ENCODE measurements at places on chromosomes 11 and 22.

- no peak for DNase-seq
Observed at GRCh38 chr11:10641177-10641911, 52.2 kb downstream of the IRAG1 start.

DNA sequence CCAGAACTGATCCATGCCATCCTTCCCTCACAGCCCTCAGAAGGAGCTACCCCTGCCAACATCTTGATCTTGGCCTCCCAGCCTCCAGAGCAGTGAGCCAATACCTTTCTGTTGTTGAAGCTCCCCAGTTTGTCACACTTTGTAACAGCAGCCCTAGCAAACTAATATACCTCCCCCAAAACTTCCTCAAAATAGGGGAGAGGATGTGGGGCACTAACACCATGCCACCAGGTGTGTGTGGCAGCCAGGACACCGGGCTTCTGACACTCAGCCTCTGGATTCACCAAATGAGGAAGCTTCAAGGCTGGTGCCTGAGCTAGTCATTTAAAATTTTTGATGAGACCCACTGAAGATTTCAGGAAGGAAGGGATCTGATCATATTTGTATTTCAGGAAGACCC lies 84.9 kb downstream of the CSNK2A3 start:
- DNase-seq = no peak

DNA sequence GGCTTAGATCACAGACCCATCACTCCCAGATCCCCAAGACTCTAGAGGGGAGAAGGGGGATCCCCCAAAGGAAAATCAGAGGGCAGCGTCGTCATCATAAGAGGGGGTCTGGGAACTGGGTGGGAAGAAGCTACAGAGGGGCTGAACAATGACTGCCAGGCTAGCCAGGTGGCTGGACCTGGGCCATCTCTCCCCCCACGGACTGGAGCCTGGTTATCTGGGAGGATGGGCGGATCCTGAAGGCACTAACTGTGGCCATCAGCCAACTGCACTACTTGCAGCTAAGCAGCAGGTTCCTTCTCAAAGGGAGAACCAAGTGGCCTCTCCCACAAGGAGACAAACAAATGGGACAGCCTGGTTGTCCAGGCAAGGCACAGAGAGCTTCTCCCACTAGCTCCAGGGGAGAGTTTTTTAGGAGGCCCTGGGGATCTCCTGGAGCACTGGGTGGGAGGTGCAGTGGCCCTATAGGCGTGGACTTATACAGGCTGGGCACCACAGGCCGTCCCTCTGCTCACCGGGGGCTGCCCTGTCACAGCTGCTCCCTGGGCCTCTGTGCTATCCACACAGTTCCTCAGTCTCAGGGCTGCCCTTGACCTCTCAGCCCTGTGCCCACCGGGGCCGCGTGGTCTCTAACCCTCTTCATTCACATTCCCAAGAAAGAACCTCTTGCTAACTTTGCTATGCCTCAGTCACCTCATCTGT lies 15.4 kb downstream of the P2RY6 start:
- no peak for DNase-seq

DNA sequence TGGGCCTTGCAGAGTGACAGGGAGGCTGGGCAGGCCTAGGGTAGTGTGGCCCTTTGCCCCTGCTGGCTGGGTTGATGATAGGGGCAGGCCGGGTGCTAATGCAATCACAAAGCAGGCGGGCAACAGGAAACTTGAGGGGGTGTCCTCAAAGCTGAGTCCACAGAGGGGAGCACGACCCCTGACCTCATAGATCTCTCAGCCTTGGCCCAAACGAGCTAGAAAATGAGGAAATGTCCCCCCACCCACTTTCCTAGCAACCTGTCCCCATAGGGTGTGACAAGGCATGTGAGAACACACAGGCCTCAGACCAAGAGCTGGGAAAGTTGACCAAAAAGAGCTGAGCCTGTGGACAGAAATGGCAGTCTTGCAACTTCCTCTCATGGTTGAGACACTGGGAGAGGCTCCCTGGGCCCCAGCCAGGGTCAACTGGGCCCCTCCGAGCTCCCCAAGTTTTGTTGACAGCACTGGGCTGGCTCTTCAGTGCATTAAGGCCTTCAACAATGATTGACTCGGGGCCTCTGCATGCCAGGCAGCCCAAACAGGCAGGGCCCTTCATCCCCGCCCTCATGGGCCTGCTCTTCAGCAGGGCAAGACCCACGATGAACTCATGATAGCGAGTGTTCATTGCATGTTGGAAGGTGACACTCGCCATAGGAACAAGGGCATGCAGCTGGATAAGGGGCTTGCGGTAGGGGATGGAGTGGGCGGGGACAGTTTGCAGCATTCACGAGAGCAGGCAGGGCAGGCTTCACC lies 9.8 kb upstream of the SPI1 start:
- DNase-seq = no peak

GRCh38 chr11:2122222-2122906 lies 16.8 kb downstream of the IGF2 start:
- DNase-seq = peak; percentile 20

DNA sequence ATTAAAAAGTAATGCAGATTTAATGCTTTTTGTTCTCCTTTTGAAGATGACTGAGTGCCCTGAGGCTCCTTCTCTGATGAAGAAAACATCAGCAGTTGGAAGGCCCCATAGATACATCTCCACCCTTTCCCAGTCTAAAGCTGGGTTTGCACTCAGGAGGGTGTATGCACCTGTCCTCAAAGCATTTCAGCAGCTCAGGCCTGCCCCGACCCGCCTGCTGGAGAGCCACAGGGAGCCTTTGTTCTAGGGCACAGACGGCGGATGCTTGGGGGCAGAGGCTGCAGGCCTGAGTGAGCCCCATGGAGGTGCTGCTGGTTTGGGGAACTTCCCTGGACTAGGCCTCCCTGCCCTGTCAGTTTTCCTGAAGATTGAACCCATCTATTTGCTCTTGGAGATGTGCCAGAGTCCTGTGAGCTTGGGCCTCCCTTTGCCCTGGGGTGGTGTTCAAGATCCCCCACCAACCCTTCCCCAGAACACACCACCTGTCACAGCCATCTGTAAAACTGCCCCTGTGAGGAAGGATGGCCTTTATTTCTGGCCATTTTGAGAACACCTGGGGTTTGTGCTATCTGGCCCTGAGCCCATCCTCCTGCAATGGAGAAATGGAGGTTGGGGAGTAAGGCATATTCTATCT lies 160.0 kb downstream of the NAV2 start:
- DNase-seq = no peak

GRCh38 chr11:99979042-99979441 lies 708.0 kb upstream of the ARHGAP42 start:
- DNase-seq = no peak

- no peak for DNase-seq
Observed at GRCh38 chr11:83158357-83158786, 1.4 kb downstream of the PCF11 start.

- DNase-seq = no peak
Observed at GRCh38 chr11:113420808-113421207, 33.2 kb downstream of the ANKK1 start.

DNA sequence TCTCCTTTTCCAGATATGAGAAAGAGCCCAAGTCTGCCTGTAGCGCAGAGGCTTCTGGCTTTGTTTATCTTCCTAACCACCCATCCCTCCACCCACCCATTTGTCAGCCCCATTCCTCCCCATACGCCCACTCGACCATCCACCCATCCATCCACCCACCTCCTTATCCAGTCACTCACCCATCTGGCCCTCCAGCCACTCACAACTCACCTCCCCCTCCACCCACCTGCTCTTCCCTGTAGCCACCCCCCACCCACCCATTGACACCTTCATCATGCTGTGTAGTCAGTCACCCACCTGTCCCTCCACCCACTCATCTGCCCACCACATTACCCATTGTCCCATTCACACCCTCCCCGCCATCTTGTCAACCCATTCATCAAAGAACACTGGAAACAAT lies 5.5 kb downstream of the CST6 start:
- DNase-seq = no peak

- DNase-seq = no peak
Observed at GRCh38 chr11:79396674-79397073, 44.2 kb downstream of the TENM4 start.

DNA sequence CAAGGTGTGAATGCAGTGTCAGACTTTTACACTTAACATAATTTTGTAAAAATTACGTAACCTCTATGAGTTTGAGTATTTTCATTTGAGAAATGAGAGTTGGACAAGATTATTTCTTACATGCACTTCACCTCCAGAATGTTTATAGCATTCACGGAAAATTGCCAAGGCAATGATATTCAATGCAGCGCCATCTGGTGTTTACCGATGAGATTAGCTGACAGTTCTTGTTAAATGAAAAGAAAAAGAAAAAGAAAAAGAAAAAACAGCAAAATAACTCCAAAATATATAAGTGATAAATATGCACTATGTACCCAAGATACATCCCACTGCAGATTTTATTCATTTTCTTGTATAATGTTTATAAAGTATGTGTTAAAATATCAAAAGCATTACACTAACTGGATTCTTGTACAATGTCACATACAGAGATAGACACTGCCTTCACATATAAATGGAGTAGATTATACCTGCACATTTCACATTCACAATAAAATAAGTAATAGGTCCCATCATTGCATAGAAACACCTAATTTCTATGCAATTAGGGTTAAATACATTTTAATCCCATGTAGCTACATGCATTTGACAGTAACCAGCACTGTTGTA lies 976.3 kb upstream of the FAT3 start:
- DNase-seq = peak; percentile 17

GRCh38 chr11:117929142-117929915 lies at the start of gene TMPRSS13:
TMPRSS13 (minus strand) TSS chr11:117929402; CDS start chr11:117929307, 95 bp downstream.
- DNase-seq = no peak

DNA sequence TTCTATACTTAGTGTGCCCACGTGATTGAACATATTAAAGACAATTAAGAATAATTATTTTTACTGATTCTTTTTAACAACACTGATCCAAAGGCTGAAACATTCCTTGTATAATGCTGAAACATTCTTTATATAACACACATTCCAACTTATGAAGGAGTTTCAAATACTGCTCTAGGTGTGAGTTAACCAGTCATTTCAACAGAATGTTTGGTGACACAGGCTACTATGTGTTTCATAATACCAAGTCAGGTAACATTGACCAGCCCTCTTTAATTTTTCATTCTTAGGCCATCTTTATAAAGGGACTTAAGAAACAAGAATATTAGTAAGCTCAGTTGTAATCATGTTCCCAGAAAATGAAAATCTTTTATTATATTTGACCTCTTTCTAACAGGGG lies 136.6 kb downstream of the ELP4 start:
- DNase-seq = no peak

GRCh38 chr11:117877120-117877784 lies 794 bp upstream of the FXYD6 start:
- no peak for DNase-seq

GRCh38 chr11:10021563-10021962 lies 272.5 kb downstream of the SBF2 start:
- no peak for DNase-seq

DNA sequence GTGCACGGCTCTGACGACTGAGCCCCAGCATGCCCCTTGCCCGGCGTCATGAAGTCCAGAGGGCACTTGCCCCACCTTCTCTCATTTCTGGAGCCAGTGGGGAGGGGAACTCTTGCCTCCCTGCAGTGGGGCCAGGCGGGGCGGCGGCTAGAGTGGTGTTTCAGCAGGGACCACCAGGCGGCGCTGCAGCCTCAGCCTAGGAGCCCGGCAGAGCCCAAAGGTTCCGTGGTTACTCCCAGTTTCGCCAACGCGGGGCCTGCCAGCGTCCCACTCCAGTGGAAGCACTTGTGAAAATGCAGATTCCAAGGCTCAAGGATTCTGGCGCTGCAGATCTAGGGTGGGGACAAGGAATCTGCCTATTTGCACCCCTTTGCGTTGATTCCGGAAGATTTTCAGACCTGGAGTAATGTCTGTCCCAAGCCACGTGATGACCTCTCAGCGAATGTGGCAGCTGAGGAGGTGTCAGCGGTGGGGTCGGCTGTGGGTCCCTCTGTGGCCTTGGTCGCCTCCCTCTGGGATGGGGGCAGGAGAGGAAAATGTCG lies 55.7 kb downstream of the CD82 start:
- DNase-seq = peak; percentile 68

DNA sequence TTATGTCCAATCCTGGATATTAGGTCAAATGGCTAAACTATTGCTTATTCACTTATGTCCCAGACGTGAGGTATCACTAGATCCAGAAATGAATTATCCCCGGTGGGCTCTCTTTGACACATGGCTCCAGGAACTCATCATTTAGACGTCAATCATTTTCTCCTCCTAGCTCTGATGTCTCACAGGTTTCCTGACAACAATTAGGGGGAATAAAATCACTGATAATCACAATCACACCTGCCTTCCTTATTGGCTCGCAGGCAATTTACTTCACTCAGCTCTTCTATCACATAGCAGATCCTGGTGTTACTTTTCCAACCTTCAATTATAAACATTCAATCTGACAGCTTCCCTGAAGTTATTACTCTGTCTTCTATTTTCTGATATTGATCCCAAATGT lies 634.0 kb upstream of the TENM4 start:
- no peak for DNase-seq

DNA sequence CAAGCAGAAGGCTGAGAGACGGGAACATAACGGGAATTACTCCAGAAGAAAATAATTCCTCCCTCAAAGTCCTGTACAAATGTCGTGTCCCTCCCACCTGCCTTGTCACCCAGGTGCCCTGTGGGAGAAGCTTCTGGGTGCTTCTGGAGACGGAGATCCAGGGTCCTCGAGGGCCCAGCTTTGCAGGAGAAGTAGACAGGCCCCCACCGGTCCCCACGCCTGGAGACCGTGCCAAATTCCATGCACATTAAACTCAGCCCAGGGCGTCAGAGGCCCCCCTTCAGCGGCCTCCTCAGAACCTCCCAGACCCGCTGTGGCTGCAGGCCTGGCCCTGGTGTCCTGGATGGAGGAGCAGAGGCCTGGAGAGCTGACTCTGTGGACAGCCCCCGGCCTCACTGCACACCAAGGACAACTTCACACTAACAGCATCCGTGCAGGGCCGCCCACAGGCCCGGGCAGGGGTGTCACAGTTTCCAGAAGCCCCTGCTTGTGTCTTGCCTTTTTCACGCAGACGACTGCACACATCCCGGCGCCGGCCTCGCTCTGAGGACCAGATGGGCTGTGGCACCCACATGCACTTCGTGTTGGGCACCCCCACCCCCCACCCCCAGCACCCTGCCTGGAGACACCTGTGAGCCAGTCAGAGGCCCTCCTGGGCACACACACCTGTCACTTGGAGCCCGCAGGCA lies 734.3 kb downstream of the BRD1 start:
- DNase-seq = no peak

GRCh38 chr11:60935676-60936442 lies 11.6 kb downstream of the TMEM132A start:
- no peak for DNase-seq

DNA sequence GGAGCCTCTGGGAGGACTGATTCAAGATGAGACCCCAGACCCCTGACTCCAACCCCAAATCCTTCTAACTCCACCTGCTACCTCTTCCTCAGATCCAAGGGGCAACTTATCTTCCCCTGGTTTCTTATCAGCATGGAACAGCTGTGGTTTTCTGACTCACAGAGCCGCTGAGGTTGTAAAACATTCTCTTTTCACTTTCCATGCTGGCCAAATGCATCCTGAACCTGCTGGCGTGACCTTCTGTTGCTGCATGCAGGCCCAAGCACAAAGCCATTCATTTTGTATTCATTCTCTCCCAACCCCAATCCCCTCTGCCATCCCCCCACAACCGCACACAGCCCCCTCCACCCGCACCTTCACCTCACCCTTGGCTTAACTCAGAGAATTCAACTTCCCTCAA lies 70.3 kb downstream of the SEZ6L start:
- DNase-seq = no peak

- DNase-seq = peak; percentile 91
Observed at GRCh38 chr22:31292236-31292989, at the start of gene PIK3IP1. PIK3IP1 (minus strand) TSS chr22:31292488; CDS start chr22:31292344, 144 bp downstream.

Data from activated CD4-positive, alpha-beta T cell treated with anti-CD3 and anti-CD28 coated beads, Interleukin-2, Interleukin-6, amounts not matched to agents 100 ng/mL and 50 ng/mL, durations not matched to agents 16 hours and 8 hours (primary cell).